Activated CD4-positive, alpha-beta T cell treated with anti-CD3 and anti-CD28 coated beads for 36 hours (primary cell): ENCODE measurements at places on chromosomes 13 and 19.

DNA sequence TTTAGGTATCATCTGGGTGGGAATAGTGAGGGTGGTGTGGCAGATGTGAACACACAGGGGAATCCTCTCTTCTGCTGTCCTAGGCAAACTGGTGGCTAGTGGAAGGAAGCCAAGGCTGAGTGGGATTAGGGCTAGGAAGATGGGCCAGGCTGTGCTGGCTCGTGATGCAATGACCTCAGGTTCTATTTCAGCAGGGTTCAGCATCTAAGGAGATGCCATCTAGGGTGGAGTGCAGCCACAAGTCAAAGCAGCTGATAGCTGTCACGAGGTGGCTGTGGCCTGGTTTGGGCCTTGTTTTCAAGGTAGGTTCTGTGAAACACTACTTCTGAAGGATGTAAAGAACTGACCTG is 21.6 kb downstream of the ARL11 start:
- DNase-seq: no peak

- peak; percentile 6 for DNase-seq
Measured at GRCh38 chr19:46615966-46616365, 8.9 kb downstream of the PTGIR start.

DNA sequence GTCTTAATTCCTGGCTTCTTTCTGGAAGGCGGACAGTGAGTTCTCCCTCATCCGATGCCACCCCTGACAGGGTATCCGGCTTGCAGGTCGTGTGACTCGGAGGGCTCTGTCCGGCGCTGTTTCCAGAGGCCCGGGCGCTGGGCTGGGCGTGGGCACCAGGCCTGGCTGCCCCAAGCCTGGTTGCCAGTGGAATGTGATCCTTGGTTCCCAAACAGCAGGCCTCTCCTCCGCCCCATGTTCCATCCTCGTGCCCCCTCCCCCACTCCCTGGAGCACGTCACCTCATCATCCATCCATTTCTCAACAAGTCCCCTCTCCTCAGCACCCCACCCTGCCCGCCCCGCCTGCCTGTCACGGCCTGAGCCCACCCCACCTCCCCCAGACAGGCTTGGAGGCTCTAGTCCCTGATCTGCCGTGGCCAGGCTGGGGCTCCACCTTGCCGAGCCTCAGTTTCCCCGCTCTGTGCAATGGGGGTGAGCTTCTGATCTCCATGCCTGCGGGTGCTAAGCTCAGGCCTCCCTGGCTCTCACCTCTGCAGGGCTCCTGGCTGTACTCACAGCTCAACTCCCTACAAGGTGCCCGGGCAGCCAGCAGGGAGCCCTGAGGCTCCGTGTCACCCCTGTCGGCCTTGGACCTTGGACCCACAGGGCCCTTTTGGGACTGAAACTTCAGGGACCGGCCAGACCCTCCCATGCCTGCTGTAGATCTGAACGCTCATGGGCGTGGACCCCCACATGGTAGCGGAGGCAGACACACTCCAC is 2.3 kb downstream of the TBXA2R start:
- DNase-seq: no peak

- no peak for DNase-seq
Measured at GRCh38 chr13:103471896-103472295, 405.7 kb upstream of the SLC10A2 start.

DNA sequence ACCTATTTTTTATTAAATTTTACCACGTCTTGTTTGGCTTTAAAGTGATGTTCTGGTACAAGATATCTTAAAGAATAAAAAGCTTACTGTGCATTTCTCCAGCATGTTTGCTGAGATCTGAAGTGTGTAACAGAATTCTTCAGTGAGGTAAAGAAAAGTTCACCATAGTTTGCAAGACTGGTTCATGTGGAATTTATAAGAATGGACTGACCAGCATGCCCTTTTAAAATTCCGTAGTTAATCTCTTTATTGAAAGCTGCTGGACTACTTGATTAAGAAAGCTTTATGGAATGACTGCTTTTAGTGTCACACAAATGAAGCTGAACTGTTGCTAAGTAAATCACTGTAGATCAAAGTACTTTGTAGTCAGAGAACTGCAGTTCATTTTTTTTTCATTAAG is 119.2 kb downstream of the GPC6 start:
- no peak for DNase-seq

- peak; percentile 93 for DNase-seq
Measured at GRCh38 chr19:10836479-10837330, 693 bp upstream of the TMED1 start.

GRCh38 chr19:36245210-36246005 is 30.5 kb downstream of the ZNF146 start:
- peak; percentile 9 for DNase-seq

DNA sequence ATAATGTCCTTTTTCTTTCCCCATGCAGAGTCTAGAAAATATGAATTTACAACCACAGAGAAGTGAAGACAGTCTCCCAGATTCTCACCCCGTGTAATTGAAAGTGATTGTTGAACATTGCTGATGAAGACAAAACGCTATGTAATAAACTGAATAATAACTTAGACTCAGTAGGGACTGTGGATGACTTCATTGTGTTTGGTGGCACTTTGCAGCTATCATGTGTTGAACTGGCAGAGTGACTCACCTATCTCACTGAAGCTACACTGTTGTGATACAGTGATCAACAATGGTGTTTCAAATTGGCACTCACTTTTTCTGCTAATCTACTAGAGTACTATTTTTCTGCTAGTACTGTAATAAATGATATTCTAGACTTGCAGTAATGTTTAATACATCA is 261.3 kb downstream of the DACH1 start:
- DNase-seq: no peak

- no peak for DNase-seq
Measured at GRCh38 chr13:79631051-79631659, 150.2 kb downstream of the NDFIP2 start.

GRCh38 chr13:49370371-49370770 is 73.5 kb downstream of the CAB39L start:
- no peak for DNase-seq

DNA sequence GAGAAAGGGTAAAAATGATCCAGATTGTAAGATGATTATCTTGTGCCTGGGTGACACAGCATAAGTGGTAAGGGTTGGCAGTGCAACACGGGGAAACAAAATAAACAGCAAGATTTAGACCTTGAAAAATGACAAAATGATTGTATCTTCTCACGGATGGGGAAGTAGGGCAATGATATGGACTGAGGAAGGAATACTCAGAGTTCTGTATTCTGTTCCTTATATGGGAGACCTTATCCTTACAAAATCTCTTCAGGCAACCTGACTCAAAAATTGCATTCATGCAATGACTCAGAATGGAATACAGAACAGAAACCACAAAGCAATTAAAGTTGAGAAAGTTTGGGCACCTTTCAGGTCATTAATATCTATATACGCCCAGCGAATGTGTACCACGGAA is 149.0 kb downstream of the HS6ST3 start:
- no peak for DNase-seq

DNA sequence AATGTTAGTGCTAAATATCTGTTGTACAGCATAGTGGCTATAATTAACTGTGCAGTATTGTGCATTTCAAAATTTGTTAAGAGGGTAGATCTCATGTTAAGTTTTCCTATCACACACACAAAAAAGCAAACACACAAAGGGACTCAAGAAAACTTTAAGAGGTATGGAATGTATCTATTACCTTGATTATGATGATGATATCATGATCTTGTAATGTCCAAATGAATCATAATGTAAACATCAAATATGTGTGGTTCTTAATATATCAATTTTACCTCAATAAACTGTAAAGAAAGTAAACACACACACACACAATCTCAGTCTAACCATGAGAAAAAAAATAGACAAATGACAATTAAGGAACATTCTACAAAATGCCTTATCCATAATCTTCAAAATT is 934.6 kb downstream of the SLITRK1 start:
- no peak for DNase-seq

DNA sequence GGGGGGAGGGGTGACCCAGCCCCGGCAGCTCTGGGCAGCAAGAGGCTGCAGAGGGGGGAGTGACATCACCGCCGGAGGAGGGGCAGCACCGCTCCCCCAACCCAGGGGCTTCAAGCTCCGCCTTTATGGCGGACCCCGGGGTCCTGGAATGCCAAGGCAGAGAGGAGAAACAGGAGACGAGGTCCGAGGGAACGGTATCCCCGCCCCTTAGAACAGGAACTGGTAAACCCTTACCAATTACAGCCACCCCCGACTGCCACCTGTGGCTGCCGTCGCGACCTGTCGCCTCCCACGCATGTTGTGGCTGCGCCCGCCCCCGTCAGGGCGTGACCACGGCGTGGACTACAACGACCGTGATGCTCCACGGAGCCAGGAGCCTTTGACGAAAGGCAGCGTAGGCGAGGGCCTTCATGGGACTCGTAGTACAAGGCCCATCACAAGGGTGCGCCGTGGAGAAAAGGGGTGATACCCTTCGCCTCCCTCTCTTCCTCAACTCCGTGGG is 4.1 kb upstream of the KCNC3 start:
- peak; percentile 98 for DNase-seq

GRCh38 chr19:48135411-48135810 is 24.8 kb upstream of the PLA2G4C start:
- peak; percentile 66 for DNase-seq

DNA sequence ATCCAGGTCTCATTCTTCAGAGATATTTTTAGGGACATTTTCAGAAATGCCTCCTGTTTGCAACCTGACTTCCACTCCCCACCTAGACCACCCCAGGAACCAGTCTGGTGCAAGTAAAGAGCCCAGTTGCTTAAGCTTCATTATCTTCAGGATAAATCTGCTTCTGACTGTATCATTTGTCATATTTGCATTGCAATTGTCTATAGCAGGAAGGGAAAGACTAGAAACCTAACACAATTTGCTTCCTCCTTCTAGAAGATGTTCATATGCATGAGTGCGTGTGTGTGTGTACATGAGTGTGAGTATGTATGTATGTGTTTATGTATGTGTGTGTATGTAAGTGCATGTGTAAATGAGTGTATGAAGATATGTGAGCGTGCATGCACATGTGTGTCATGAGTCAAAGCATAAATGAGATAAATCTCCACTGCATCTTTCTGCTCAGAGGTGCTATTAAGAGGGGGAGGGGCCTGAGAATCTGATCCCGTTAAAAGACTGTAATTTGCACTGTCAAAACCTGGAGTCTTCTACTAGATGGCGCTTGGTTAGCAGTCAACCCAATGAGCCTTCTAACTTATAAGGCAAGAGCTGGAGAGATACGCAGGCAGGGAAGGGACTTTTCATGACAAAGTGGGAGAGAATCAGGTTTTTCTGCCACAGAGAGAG is 178.8 kb upstream of the KL start:
- no peak for DNase-seq

DNA sequence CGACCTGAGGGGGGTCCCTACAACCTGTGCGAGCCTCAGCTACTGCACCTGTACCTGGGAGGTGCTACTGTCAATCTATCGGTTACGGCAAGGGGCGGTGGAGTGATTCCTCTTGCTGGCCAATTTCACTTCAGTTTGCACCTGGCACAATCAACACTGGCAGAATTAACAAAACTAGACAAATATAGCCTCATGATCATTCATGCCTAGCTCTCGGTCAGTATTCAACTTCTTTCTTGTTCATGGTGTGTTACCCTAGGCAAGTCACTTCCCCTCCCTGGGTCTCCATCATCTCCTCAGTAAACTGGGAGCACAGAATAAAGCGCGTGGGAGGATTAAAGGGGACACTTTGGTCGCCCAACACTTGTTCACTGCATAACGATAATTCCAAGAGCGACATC is 618 bp downstream of the HAUS8 start:
- no peak for DNase-seq

DNA sequence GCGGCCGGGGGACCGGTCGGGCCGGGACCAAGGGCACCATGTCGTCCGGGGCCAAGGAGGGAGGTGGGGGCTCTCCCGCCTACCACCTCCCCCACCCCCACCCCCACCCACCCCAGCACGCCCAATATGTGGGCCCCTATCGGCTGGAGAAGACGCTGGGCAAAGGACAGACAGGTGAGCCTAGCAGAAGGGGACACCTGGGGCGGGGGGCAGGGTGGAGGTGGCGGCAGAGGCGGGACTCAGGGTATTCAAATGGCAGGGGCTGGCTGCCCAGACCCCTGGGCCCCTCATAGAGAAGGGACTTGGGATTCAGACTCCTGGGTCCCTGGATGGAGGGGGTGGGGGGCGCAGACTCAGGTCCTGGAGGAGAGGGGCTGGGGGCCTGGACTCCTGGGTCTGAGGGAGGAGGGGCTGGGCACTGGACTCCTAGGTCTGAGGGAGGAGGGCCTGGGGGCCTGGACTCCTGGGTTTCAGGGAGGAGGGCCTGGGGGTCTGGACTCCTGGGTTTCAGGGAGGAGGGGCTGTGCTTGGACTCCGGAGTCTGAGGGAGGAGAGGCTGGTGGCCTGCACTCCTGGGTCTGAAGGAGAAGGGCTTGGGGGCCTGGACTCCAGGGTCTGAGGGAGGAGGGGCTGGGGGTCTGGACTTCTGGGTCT is 735 bp downstream of the BRSK1 start:
- no peak for DNase-seq

- DNase-seq: no peak
Measured at GRCh38 chr13:95485518-95486144, 66.9 kb upstream of the CLDN10 start.

DNA sequence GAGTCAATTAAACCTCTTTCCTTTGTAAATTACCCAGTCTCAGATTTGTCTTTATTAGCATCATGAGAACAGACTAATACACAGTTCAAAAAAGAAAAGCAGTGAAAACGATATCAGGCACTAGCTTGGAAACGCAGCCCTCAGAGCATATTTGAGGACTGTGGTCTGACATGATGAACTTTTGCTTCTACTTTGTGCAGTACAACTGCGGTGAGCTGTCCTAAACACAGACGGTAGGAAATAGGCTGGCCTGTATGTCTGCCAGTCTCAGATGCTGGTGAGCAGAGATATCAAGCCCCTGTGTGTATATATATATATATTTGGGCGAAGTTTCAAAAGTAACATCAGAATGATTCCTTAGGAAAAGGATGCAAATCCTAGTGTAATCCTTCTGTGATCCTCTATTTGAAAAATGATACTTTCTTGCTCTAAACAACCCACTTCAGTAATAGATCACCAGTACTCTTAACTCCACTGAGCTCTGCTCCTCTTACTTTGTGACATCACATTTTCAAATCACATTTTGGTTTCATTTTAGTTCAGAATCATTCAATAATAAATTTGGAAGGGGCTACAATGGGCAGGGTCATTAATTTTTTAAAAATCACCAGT is 74.4 kb downstream of the TNFRSF19 start:
- DNase-seq: no peak

GRCh38 chr19:42295342-42295741 is 6.6 kb upstream of the PRR19 start:
- peak; percentile 13 for DNase-seq

- DNase-seq: no peak
Measured at GRCh38 chr13:43297967-43298678, 274.7 kb downstream of the DNAJC15 start.

- DNase-seq: no peak
Measured at GRCh38 chr13:50326811-50327210, 311.6 kb downstream of the KCNRG start.

DNA sequence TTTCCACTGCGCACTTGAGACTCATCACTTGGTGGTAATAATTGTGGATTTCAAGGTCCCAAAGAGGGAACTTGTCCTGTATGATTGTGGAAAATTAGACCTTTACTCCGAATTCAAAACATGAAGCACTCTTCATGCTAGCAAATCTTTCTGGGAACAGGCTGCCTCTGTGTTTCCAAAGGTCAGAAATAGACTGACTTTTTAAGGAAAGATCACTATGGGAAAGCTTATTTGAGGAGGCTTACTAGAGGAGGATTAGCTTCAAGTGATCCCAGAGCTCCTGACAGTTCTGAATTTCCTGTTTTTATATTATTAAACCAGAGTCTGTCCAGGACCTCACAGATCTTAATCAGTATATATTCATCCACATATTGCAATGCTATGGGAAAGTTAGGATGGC is 5.5 kb downstream of the WDFY2 start:
- no peak for DNase-seq
